ENCODE measurements at places on chromosomes 2 and 18.
A peak's percentile ranks its signal among the peaks of the same experiment; 100 is the strongest.

DNA sequence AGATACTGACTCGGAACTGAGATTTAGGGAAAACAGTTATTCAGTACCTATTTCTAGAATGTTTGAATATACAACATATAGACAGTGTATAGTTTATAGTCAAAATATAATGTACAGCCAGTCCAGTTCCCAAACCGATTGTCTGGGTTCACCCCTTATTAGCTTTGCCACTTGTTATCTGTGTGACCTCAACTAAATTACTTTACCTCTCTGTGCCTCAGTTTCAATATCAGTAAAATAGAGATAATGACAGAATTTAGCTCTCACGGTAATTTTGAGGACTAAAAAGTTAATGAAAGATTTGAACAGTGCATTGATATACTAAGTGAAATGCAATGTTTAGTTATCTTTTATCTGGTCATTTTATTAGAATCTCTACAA is 750 bp upstream of the RIOK3 start:
- DNase-seq = no peak

DNA sequence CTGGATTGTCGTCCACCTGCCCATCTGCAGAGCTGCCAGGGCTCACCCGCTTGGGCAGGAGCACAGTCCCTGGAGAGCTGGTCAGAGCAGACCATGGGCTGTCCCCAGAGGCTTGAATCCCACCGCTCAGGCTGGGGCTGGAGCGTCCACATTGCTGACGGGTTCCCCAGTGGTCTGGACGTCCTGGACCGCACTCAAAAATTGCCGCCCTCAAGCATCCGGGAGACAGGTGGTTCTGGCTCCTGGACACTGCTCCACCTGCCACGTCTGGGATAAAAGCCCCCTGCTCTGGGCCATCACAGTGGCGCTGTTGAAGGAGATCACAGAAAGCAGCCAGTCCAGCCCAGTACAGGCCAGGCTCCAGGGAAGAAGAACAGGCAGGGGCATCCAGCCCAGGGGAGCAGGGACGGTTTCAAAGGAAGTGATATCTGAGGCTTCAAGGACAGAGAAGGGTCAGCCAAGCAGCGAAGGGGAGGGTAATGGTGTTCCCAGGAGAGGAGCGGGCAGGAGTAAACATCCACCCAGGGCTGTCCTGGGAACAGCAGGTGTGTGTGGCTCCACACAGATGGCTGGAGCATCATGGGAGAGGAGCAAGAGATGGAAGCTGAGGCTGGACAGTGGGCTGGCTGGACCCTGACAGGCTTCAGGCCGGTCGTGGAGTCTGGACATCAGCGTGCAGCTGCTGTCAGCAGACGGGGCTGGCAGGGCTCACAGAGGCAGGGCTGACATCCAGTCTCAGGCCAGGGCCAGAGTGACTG is 21.9 kb upstream of the ID2 start:
- DNase-seq = no peak

DNA sequence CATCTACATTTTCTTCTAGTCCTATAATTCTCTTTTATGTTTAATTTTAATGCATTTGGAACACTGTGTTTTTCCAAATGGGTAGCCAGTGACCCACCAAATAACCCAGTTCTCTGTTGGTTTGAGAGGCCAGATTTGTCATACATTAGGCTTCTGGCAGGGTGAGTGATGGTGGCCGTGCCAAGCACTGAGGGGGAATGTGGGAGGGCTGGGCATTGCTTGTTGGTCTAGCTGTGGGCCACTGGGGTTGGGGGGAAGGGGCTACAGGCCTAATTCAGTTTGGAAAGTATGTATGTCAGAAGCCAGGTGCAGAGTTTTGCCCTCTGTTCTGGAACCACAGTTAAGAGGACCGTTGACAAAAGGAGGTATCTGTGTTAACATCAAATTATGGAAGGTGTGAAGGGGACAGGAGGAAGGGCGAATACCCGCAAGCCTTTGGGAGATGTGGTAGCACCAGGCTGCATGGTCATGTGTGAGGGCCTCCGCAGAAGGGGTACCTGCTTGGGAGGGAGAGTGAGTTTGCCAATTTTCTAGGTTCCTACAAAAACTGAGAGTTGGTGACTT is 38.1 kb upstream of the SCLY start:
- DNase-seq = no peak

- DNase-seq = no peak
Observed at GRCh38 chr2:120819720-120820210, 84.1 kb downstream of the GLI2 start.

DNA sequence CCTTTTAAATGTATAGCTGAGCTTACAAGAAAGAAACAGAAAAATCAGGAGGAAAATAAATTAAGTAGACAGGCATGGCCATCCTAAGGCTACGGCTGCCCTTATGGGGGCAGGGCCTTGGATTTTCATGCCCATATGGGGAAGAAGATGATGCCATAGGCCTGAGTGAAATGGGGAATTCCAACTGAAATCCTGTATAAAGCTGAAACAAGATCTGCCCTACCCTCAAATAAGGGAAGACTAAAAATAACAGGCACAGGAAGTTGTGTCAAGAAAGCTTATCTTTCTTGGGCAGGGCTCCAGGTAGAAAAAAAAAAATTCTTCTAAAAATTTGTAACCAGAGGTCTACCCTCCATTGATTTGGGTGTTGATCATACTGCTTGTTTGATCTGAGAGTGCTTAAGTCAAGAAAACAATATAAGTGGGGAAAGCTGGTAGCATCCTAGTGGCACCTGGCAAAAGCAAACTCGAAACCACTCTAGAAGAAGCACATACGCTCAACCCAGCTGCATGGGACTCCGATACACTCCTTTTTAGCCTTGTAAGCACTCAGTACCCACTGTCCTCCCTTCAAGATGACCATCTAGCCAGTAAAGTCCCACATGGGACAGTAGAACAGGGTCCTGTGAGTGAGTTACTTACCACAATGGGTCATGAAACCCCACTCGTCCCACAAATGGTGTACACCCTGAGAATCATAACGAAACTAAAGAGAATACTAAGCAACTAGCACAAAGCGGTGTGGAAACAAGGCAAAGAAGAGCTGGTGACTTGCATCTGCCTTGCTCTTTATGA is 22.3 kb downstream of the DNAH7 start:
- no peak for DNase-seq

DNA sequence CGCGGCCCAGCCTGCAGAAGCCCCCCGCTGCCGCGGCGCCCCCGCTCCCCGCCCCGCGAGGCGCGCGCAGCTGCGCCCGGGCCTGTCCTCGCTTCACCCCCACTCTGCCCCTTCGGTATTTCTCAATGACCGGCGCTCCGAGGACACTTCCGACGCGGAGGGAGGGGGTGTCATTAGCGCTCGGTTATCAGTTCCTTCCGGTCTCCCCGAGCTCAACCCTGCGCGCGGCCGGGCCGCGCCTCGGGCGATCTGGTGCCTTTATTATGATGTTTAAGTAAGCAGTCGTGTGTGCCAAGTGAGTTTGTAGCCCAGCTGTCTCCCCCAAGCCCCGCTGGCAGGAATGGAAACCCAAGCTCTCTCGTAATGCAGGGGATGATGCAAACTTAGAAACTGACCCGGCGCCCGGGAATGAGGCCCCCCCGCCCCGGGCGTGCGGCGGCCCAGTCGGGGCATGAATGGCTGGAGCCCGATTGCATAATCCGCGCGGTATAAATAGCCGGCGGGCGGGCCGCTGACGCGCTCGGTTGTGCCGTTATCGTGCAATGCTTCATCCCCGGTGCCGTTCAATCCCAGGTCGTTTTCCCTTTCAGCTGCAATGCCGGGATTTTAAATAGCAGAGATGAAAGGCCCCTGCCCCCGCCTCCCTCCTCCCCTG is 3.9 kb upstream of the SPRED2 start:
- peak; percentile 89 for DNase-seq

GRCh38 chr2:209671020-209671680 is 100.5 kb upstream of the UNC80 start:
- no peak for DNase-seq

DNA sequence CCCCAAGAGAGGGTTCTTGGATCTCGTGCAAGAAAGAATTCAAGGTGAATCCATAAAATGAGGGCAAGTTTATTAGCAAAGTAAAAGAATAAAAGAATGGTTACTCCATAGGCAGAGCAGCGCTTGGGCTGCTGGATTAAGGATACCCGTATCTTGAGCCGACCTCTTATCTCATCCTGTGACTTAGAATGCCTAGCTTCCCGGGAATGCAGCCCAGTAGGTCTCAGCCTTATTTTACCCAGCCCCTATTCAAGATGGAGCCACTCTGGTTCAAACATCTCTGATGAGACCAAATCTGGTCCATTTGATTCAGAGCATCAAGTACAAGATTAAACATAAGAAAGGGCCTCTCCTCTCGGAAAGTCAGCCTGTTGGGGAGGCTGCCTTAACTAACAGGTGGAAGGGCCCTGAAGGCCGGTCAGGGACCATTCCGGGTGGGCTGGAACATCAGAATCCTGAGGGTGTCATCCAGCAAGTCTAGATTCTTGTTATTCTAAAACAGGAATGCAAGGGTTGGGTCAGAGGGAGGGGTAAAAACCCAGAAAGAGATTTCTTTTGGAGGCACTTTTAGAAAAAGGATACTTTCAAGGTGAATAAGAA is 5.8 kb downstream of the PSD4 start:
- DNase-seq = no peak

- no peak for DNase-seq
Observed at GRCh38 chr2:69138793-69139459, 125.9 kb downstream of the ANTXR1 start.

DNA sequence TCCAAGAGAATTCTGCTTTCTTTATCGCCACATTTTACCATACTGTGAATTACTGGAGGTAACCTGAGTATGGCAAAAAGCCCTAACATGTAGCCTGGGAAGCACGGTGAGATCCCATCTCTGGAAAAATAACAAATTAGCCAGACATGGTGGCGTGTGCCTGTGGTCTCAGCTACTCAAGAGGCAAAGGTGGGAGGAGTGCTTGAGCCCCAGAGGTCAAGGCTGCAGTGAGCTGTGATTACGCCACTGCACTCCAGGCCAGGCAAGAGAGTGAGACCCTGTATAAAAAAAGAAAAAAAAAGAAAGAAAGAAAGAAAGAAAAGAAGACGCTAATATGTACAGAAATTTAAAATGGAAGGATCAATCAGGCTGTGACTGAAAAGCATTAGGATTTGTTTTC is 57.7 kb upstream of the SESTD1 start:
- DNase-seq = no peak

DNA sequence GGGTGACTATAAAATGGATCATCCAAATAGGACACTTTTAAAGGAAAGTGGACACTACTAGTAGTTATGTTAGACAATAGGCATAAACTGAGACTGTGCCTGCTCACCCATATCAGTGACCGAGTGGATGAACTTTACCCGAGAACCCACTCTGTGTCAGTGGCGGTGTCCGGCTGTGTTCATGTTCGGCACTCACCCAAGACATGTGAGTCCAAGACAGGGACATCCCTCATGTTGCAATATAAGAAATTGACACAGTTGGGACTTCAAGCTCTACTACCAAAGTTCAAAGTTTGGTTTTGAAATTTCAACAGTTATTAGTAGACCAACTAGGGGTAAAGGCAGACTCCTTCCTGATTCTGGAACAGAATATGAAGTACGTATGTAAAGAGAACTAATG is 326.3 kb upstream of the TNP1 start:
- no peak for DNase-seq

DNA sequence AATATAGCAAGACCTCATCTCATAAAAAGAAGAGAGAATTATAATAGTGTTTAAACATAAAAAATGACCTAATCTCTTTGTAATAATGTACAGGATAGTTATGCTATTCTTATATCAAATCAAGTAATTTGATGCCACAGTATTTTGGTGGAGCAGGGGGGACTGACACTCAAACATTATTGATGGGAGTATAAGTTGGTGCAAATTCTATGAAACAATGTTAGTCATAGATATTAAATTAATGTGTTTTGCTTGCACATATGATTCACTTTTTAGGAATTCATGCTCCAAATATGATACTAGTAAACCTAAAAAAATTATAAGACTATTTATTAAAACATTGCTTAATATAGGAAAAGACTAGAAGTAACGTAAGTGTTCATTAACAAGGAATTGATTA is 256.1 kb upstream of the SYT4 start:
- DNase-seq = no peak

GRCh38 chr18:26909599-26910290 is 44.2 kb upstream of the AQP4 start:
- DNase-seq = no peak

- DNase-seq = no peak
Observed at GRCh38 chr18:36424741-36425142, 127.2 kb downstream of the FHOD3 start.

- no peak for DNase-seq
Observed at GRCh38 chr2:12361506-12361905, 355.2 kb upstream of the TRIB2 start.

GRCh38 chr2:8677646-8678592 is 3.9 kb upstream of the ID2 start:
- peak; percentile 85 for DNase-seq

- DNase-seq = no peak
Observed at GRCh38 chr18:59008302-59008974, 131.2 kb upstream of the SEC11C start.

- no peak for DNase-seq
Observed at GRCh38 chr2:197576631-197577030, 60.8 kb downstream of the MOB4 start.

DNA sequence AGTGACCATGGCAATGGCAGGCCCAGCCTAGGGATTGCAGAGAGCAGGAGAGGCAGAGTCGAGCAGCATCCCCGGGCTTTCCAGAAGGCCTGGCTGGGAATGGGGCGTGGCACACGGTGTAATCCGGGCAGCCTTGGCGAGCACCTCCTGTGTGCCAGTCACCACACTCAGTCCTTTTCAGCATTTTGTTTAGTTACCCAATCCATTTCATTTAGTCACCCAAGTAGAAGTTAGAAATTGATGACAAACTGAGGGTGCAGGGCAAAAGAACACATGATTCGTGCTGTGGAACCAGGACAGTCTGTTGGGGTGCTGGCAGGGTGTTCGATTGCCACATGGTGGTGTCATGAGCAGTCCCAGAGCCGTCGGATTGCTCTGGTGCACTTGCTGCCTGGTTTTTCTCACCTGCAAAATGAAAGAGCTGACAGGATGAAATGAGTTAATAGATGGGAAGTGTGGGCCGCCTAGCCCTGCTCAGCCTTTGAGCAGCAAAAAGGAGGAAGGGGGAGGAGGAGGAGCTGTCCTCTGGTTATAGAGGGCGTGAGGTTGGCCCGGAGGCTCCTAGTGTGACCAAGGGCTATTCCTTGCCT is 299.4 kb downstream of the AGAP1 start:
- peak; percentile 5 for DNase-seq

Measured in erythroblast (primary cell).